ENCODE measurements at places on chromosomes 13 and 19.

GRCh38 chr13:51550151-51550550, 34.1 kb upstream of the WDFY2 start:
- DNase-seq, result no peak

DNA sequence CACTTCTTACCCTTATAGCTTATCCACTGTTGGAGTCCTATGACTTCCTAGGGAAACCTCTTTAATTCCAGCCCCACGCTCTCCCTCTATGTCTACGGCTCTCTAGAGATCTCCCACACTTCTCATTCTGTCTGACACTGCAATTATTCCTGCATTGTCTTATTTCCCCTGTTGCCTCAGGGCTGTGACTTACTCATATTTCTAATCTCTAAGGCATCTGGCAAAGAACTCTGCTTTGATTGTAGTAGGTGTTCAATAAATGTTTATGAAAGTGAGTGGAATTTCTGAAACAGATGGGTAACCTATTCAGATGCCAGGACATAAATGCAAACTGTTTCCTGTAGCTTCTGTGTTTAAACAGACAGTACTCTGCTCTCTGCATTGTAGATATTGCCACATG, 102.4 kb upstream of the SERTM1 start:
- no peak for DNase-seq

GRCh38 chr19:49971991-49972411, 11.0 kb upstream of the SIGLEC11 start:
- DNase-seq, result no peak

GRCh38 chr19:14470031-14470876, 4.9 kb downstream of the PTGER1 start:
- no peak for DNase-seq

- DNase-seq, result no peak
Observed at GRCh38 chr13:73422973-73423372, 364.2 kb downstream of the KLF5 start.

- DNase-seq, result no peak
Observed at GRCh38 chr19:32580353-32580900, 563 bp upstream of the PDCD5 start.

GRCh38 chr13:60114499-60115028, 49.2 kb downstream of the DIAPH3 start:
- no peak for DNase-seq

DNA sequence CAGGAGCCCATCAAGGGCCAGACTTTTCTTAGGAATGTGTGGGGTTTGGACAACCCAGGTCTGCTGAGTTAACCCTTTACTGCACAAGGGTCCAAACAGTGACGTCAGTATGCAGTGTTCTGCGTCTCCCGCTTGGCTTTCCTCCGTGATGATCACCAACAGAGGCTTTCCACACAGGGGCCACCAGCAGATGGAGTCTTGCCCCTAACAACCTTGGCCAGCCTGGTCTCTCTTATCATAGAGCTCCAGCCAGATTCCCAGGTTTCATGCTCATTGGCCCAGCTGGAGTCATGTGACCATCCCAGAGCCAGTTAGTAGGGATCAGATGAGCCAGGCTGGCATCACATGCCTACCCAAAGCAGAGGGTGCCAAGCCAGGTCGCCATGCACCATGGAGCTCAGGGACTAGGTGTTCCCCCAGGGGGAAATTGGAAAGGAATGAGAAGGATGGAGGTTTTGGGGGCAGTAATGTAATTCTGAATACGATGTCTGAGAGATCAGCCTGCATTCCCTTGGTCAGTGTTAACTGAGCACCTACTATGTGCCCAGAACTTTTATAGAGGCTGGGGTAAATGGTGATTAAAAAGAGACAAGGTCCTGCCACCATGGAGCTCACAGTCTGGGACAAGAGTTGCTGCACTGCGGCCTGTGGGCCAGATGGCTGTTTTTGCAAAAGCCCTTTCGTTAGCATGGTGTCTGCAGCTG, 61.2 kb downstream of the MYH14 start:
- DNase-seq, result no peak

GRCh38 chr13:40624986-40625385, 41.5 kb downstream of the FOXO1 start:
- DNase-seq, result no peak

DNA sequence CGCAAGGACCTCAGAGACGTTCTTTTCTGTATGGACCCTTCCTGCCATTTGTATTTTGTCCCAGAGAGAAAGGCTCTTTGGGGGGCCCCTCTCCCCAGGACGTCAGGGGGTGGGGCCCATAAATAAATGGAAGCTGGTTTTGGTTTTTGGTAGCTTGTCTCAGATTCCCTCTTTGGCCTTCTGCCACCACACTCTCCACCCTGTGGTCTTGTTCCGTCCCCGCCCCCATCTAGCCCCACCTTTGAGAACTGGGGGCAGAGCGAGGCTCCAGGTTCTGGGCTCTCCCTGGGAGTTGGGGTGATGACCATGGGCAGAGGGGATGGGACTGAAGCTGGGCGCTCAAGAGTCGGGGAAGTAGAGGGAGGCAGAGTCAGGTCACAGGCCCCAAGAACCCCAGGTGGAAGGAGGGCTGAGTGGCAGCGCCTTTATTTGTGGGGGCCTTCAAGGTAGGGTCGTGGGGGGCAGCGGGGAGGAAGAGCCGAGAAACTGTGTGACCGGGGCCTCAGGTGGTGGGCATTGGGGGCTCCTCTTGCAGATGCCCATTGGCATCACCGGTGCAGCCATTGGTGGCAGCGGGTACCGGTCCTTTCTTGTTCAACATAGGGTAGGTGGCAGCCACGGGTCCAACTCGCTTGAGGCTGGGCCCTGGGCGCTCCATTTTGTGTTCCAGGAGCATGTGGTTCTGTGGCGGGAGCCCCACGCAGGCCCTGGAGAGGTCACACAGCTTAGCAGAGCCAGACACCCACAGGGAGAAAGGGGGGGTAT, 3.3 kb downstream of the ISYNA1 start:
- DNase-seq, result no peak

Data from choroid plexus epithelial cell (primary cell).